T47D (cell line): ENCODE measurements at places on chromosomes 6 and 20.
A peak's percentile ranks its signal among the peaks of the same experiment; 100 is the strongest.

GRCh38 chr6:111591370-111591900 lies 14.2 kb downstream of the TRAF3IP2 start:
- DNase-seq: no peak

GRCh38 chr20:52493171-52493721 lies 301.7 kb upstream of the ZFP64 start:
- peak; percentile 10 for DNase-seq

DNA sequence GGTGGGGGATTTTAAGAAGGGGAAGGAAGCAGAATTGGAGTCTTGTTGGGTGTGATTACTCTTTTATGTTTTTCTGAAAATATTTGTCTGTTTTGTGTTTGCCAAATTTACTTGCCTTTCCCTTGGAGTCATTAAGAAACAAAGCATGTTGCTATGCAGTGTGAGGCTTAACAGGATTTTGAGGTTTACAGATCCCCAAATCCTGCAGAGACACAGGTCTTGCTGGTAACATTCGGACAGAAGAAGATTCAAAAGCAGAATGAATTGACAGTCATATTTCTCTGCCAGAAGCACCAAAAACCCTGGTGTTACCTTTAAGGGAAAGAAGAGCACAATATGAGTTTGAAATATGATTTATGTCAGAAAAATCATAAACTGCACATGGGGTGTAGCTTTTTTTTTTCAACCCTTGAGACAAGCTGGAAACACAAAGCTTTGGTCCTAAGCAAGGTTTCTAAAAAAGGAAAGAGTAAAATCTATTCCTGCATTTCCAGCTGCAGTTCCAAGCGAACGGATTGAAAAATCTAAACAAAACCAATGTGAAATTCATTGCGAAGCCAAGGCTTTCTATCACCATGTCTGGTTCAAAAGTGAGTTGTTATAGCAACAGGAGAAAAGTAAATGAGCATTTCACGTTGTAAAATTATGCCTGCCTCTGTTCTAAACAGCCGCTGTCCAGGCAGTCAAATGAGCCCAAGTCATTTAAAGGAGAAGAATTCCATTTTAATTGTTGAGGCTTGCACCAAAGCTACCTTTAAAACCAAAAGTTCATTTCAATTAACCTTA lies 358.9 kb upstream of the SASH1 start:
- DNase-seq: no peak

DNA sequence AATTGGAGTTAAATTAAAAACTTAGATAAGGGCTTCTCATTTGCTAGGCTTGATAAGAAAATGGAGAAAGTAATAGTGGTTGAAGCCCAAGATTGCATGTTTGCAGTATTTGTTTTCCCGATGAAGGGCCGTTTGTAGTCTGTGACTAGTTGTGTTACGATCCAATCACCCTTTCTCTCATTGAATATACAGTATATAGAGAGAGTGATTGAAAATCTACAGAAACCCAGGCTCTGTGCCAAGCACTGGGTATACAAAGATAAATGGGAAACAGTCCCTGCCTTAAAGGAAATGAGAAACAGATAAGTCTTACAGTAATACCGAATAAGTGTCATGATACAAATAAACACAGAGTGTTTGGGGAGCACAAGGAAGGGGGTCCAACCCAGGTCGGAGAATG lies 55.2 kb upstream of the CDKAL1 start:
- no peak for DNase-seq

DNA sequence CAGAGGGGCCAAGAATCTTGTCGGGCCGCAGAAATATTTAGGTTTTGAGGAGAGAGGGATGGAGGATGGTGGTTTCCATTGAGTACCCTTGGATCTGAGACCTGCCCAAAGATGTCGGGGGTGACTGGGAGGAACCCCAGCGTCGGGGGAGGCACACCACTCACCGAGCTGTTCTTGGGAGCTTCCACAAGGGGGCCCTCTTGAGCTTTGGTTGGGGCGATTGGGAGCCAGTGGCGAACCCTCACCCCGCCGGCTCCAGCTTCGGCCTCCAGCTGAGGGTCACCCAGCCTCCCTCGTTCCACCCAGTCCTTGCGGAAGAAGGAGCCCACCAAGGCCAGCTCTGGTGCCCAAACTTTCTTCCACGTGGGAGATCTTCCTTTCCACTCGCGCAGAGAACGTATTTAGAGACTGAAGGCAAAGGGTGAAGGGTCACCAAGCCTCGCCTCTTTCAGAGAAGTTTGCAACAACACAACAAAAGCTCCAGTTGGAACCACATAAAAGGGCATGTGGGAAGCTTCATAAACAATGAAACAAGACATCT lies 33.6 kb downstream of the APCDD1L start:
- peak; percentile 64 for DNase-seq

GRCh38 chr6:43809417-43810305 lies 39.6 kb downstream of the VEGFA start:
- DNase-seq: no peak

GRCh38 chr6:151052021-151052646 lies 186.6 kb downstream of the MTHFD1L start:
- peak; percentile 2 for DNase-seq

DNA sequence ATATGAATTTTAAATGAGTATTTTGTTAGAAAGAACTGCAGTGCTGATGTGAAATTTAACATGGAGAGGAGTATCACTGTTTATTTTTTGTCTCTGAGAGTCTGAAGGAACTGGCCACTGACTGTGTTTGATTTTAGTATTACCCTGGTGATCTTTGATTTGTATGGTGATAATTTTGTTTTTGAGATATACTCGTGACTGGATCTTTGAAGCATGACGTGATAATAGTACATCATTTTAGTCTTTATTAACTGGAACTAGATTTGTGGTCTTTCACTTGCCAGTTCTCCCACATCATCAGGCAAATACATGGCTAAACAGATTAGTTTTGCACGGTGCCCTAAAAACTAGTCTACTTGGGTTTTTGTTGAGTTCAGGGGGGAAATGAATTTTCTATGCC lies 55.5 kb downstream of the ARID1B start:
- DNase-seq: no peak

GRCh38 chr6:165768961-165769360 lies 105.9 kb upstream of the PDE10A start:
- DNase-seq: no peak

DNA sequence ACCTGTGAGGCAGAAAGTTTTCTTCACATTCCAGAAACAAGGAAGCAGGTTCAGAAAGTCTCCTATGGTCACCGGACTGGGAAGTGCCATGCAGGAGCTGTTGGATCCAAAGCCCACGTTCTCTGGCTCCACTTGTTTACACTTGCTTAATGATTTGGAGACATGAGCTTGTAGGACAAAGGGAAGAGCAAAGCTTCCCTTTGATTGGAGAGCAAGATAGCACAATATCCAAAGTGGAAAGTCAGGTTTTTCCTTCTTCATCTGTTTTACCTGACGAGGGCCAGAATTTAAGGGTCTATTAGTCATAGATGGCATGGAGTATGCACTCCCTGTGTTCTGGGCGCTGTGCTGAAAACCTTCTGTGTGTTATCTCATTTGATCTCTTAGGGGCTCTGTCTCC lies 81.2 kb downstream of the PDE7B start:
- peak; percentile 7 for DNase-seq

GRCh38 chr6:29992807-29993206 lies 50.5 kb downstream of the HLA-A start:
- no peak for DNase-seq

- DNase-seq: no peak
These were observed 526.4 kb downstream of the PRKN start for GRCh38 chr6:162200945-162201690.

DNA sequence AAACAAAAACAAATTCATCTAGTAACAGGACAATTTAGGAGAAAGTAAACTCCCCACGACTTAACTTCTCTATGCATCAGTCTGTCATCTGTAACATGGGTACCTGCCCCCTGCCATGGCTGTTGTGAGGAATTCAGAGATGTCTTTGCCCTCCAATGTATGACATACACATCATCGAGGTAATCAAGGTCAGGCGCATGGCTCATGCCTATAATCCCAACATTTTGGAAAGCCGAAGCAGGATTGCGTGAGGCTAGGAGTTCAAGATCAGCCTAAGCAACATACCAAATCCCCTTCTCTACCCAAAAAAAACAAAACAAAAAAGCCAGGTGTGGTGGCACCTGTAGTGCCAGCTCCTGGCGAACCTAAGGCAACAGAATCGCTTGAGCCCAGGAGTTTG lies 9.0 kb downstream of the EEF1A1 start:
- DNase-seq: no peak
